Suppressor macrophage (primary cell): ENCODE measurements at places on chromosomes 12 and 14.

- DNase-seq: no peak
Observed at GRCh38 chr14:35444104-35444503, 39.6 kb upstream of the NFKBIA start.

DNA sequence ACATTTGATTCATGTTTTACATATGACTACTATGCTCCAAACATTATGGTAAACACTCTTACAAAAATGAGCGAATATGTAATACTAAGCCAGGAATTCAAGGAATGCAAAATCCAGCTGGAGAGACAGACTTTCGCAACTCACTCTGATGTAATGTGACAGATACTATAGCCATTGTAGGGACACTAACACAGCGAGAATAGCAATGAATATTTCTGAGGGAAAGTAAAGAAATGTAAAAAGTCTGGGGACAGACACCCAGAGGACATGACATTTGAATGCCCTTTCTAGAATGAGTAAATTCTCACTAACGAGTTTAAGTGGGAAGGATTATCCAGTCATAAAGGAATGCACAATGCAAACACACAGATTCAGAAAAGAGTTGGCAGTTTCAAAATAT is 121.9 kb downstream of the PIK3C2G start:
- DNase-seq: no peak

- peak; percentile 16 for DNase-seq
Observed at GRCh38 chr12:12700254-12700653, 4.3 kb upstream of the GPR19 start.

DNA sequence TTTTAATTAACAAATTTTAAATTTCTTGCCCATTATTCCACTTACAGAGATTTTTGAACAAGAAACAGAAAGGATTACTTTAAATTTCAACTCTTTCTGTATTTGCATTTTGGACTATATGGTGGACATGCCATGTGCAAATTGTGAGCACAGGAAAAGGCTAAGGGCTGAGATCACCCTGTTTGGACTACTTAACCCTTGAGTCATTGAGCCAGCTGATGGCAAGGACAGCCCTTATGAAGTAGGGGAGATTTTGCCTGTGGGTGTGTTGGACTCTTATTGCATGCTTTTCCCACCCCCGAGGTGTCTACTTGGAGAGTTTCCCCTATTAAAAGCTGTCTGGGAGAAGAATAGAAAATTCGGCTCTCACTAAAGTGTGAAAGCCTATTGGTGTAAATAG is 17.2 kb downstream of the DERA start:
- peak; percentile 84 for DNase-seq

GRCh38 chr12:20487519-20487918 is 119.2 kb downstream of the PDE3A start:
- no peak for DNase-seq

GRCh38 chr12:131260251-131260905 is 306.7 kb downstream of the ADGRD1 start:
- no peak for DNase-seq

DNA sequence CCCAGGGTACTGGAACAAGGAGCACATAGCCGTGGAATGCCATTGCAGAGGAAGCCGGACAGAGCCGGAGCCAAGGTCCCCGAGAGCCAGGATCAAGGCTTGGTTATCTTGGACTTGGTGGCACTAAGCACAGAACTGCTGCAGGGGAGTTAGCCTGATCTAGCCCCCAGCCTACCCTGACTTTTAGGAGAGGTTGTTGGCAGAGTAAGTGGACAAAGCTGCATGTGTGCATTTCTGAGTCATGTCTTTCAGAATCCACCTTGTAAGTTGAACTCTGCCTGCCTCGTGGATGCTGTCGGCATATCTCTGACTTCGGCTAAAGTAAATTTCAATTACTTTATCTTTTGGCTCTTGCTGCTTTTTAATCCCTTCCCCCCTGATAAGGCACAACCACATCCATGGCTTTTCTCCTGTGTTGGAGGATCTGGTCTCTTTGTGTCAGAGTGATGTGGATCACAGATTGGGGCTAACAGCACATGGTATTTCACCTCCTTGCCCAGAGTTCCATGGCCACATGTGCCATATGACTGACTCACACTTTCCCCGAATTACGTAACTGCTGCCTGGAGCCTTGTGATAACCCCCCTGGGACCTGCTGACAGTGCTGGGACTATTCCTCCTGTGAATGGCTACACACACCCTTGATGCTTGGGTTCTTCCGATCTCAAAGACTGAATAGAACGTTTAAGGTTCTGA is 240.3 kb downstream of the EMP1 start:
- no peak for DNase-seq

DNA sequence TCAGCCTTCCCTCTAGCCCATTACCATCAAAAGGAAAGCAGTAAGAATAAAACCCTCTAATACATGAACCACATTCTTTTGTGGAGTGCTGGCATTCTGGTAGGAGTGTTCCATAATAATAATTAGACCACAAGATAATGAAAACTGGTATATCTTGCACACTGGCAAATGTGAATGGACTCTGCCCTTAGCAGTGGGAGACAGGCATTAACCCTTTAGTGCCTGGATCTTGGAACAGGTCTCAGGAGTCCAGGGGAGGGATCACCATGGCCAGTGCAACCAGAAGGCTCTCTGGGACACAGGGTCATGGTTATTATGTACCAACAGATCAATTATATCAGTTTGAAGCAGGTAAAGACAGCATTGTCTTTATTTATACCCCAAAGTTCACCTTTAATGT is 387.5 kb upstream of the TMPO start:
- DNase-seq: no peak

DNA sequence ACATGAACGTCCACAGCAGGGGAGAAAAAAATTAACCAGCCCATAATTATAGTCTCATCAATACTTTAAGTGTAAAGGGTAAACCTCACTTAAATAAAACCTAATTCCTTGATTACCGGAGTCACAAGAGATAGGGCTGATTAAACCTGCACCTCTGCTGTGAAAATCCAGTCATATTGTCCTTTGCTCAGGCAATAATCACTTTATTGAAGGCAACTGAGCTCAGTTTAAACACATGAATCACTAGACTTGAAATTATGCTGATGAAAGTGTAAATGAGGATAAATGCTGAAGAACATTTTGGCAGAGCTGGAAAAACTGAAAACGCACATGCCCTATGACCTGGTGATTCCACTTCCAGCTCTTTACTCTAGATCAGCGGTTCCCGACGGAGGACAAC is 6.7 kb upstream of the HRK start:
- DNase-seq: no peak

DNA sequence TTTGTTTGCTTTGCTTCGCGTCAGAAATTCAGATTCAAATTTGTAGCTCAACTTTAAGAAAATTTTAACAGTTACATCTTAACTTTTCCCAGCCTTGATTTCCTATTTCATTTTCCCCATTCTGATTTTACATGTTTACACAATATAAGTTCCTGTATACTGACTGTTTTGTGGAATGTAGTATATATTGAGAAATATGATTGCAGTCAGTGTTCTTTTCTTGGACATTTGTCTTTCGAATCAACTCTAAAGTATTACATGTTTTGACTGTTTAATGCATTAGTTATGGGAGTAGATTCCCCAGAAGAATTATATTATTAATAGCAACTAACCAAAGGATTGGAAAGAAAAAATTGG is 48.1 kb downstream of the PRKCH start:
- no peak for DNase-seq

DNA sequence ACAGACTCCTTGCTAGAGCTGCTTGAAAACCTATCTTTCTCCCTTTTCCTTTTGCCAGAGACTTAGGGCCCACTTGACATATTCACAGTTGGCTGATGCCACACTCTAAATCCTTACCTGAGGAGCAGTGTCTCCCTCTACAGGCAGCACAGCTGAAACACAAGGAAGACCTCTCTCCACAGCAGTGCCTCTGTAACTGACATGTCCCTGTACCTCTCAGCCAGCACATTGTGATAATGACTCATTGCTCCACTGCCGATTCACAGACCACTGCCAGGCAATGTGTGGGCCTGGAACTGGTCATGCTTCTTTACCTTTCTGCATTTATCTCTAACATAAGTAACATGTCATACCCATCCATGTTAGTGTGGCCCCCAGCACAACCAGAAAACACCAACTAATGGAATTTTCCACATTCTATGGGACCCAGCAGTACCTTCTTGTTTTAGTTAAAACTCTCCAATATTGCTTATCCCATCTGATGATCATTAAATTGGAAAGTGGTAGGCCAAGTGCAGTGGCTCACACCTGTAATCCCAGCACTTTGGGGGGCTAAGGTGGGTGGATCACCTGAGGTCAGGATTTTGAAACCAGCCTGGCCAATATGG is 56.5 kb downstream of the GTF2A1 start:
- DNase-seq: peak; percentile 80

GRCh38 chr14:64137657-64138290 is 156.4 kb downstream of the ESR2 start:
- no peak for DNase-seq

DNA sequence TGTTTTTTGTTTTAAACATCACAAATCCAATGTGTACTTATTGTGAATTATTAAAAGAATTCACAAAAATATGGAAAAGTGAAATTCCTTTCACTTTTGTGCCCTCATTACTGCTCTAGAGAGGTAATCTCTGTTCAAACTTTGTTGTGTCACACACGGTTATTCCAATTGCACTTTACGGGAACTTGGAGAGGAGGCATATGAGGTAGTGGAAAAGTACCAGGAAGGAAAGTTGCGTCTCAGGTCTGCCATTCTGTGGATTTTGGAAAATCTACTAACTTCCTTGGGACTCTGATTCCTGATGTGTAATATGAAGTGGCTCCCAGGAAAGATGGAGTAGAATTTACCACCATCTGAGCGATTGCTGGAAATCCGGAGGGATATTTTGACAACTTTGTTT is 90.9 kb upstream of the DCN start:
- DNase-seq: no peak

DNA sequence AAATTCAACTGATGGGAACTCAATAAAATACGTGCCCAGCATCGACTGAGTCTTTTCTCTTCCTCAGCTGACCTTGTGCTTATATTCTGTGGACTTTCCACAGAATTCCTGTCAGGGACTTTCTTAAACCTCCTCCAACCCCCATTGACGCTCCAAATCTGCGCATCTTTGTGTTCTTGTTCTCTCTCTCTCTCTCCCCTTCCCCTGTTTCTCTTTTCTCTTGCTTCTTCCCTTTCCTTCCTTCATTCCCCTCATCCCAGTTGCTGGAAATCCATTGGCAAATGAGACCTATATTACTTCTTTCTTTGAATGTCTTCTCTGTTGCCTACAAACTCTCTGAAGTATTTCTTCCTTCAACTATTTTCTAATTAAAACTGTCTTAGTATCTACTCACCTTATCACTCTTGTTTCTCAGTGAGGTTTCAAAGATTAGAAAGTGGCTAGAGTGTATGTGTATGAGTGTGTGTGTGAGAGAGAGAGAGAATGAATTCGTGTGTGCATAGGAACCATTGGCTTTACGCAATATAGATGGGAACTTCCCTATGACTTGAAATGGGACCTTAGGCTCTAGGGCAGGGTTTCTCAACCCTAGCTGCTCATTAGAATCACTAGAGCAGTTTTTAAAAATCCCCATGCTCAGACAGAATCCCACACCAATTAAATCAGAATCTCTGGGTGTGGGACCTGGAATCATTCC is 41.8 kb upstream of the DHRS7 start:
- peak; percentile 64 for DNase-seq

- DNase-seq: no peak
Observed at GRCh38 chr12:42299392-42300308, 26.2 kb downstream of the ZCRB1 start.

DNA sequence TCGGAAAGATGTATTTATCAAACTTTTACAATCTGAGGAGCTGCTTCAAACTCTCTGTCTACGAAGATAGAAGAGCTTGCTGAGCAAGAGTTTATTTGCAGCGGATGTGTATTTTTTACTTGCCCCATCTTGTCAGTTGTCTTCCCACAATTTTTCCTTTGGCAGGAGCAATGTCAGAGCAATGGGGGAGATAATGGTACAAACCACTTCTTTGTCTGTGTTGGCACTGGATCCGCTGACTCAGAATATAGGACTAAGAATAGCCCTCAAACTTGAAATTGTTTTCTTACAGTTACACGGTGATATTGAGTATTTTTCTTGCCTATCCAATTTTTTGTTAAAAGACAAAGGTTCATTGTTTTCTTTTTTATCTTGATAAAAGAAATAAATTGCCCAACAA is 27.6 kb downstream of the HELB start:
- no peak for DNase-seq

- no peak for DNase-seq
Observed at GRCh38 chr12:109768901-109769670, 55.5 kb downstream of the FAM222A start.

DNA sequence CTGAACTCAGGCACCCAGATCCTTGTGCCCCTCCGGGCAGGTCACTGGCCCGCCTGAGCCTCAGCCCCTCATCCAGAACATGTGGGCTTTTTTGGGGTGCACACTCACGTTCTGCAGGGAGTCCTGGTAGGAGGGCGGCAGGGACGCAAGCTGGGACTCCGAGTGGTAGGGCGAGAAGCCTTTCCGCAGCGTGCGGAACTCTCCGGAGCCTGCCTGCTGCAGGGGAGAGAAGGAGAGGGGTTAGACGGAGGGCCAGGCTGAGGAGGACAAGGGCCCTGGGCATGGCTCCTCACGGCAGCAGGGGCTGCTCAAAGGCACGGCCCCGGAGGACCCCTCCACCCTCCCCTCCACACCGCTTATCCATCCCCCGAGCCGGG is 40.8 kb downstream of the CCNK start:
- no peak for DNase-seq
